AG08396 (cell line): ENCODE measurements at places on chromosomes 4 and X.
A peak's percentile ranks its signal among the peaks of the same experiment; 100 is the strongest.

- DNase-seq = no peak
Measured at GRCh38 chrX:80512924-80513323, 92.7 kb downstream of the TENT5D start.

GRCh38 chr4:112938461-112939058, 110.9 kb upstream of the ANK2 start:
- DNase-seq = peak; percentile 34

- DNase-seq = no peak
Measured at GRCh38 chrX:115054876-115055275, 37.5 kb upstream of the IL13RA2 start.

DNA sequence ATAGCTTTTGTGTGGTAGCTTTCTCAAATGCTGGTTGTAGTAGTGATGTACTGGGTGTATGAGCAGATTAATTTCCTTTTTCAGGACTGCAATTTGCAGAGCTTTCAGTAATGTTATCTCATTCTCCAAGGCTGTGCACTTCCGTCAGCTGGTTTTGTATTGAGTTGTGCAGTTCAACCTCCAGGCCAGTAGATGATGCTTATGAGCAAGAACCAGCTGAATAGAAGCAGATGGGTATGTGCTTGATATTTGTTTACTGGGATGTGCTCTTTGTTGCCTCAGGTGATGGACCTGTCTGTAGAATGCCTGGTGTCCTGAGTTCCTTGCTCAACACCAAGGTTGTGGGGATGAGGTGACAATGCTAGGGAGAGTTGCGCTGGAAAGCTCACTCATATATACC, 462.8 kb downstream of the PCDH18 start:
- no peak for DNase-seq

DNA sequence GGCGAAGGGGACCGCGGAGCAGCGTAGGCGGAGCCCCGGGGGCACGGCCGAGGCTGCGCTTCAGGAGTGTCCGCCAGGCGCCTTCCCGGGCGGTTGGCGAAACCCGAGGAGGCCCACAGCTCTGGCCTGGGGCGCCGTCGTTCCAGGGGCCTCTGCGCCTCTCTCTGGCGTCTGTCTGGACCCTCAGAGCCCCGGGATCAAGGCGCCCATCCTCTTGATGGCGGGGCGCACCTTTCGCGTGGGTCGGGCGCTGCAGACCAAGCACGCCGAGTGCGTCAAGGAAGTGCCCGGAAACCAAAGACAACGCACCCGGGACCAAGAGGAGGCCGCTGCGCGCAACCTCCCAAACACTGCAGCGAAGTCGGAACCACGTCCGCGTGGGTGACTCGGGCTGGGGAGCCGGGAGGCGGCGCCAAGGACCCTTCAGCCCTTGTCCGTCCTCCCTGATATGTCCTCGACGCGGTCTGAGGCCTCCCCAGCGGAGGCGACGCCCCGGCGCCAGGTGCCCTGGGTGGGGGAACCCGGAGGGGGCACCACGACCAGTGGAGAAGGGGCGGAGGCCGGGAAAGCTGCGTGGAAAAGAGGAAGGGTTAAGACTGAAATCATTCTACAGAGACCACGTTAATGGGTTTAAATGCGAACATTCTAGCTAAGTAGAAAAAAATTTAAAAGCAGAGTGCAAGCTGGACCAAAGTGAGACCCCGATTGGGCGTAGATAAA, 9.9 kb downstream of the HMX1 start:
- no peak for DNase-seq
